NCI-H460 (cell line): ENCODE measurements at places on chromosomes 11 and 22.

DNA sequence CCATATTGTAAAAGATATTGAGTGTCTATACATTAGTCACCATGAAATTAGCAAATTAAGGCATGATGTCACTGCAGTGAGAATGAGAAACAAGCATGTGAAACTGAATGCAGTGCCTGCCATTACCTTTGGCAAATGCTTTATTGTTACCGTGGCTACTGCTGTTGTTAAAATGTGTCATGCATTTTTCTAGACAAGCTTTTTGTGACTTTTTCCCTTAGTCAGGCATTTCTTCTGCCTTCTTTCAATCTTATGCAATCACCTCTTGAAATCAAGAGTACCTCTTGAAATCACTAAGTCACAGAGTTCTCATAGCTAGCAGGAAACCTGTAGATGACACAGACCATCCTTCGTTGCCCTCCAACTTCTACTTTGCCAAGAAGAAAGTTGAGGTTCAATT lies 461.7 kb upstream of the TENM4 start:
- no peak for DNase-seq

DNA sequence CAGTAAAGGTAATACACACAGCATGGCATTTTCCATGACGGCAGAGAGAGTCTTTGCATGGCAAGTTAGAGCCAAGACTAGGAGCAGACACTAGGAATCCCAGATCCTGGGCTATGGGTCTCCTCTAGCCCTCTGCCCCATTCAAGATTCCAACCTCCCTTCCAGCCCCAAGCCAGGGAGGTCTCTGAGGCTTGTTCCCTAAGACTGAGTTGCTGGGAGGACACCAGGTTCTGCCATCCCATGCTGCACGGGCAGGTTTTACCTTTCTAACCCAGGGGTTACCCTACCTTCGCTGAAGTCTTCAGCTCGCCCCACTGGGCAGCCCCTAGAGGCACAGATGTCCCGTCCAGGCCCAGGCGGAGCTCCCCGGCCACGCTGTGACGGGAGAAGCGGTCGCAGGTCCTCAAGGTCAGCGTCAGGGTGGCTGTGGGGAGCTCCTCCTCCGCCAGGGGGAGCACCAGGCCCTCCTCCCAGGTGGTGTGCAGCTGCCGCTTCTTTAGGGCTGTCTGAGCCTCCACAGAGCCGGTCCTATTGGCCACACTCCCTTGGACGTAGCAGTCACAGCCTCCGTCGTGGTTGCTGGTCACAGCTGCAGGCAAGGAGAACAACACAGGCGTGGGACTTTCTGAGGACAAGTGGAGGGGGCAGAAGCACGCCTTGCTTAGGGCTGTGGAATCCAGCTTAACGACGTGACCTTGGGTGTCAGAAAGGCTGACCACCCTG lies 33.8 kb downstream of the SYT13 start:
- DNase-seq, result peak; percentile 40

DNA sequence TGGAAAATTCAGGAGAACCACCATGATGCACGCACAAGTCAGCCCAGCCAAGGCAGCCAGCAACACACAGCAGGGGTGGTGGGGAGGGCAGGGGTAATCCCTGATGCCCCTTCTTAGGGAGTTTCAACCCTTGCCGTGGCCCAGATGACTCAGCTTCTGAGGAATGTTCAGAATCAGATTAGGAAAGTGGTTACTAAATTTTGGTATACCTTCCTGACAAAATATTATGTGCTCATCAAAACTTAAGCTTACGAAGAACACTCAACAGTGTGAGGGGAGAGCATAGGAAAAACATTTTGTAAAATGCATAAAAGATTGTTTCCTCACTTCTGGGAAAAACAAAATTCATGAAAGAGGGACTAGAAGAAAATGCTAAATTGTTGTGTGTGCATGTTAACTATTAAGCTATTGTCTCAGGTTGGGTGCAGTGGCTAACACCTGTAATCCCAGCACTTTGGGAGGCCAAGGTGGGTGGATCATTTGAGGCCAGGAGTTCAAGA lies 32.1 kb downstream of the SERPIND1 start:
- DNase-seq, result no peak

DNA sequence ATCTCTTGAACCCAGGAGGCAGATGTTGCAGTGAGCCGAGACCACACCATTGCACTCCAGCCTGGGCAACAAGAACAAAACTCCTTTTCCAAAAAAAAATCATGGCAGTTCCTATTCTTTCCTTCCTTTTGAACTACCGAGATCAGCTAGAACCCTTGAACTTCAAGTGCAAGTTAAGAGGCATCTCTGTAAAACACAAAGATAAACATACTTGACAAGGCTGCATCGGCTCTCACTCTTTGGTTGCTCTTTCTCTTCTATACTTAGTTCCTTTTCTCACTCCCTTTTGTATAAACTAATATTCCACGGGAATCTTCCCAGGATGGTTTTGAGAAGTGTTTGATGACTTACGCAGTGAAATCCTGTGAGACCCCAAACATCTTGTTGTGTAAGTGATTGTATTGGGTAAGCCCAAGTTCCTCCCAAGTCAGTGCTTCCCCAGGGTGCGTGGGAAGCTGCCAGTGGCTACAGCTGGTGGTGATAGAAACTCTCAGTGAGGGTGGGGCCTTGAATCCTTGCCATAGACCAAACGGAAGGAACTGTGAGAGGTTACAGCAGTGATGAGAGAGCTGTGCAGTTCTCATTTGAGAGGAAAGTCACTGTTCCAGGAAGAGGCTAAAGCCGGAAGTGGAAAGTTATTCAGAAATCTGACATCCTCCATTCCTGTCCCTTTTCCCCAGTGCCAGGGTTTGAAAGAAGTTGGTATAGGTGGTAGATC lies 24.1 kb upstream of the CDC42EP2 start:
- DNase-seq, result peak; percentile 82

DNA sequence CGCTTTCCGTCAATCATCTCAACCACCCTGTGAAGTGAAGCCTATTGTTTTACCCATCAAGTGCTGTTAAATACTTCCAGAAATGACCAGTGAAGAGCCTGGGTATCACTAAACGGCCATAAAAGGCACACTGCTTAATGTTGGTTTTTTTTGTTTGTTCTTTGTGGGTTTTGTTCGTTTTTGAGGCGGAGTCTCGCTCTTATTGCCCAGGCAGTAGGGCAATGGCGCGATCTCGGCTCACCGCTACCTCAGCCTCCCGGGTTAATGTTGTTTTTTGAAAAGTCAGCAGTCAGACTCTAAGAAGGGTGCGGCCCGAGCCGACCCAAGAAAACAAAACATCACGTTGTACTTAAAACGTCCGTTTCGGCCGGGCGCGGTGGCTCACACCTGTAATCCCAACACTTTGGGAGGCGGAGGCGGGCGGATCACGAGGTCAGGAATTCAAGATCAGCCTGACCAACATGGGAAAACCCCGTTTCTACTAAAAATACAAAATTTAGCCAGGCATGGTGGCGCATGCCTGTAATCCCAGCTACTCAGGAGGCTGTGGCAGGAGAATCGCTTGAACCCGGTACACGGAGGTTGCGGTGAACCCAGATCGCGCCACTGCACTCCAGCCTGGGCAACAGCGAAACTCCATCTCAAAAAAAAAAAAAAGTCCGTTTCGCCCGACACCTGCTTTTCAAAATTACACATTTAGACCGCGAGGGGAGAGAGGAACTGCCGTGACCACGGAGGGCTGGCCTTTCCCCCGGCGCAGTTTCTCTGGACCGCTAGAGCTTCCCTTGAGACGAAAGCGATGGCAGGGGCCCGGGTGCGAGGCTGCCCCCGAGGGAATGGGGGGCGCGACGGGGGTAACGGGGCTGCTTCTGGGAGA lies 714 bp downstream of the CD59 start:
- DNase-seq, result no peak

GRCh38 chr11:114622858-114623257 lies 27.3 kb upstream of the NXPE4 start:
- DNase-seq, result no peak

- no peak for DNase-seq
These were observed 531 bp downstream of the GRIK4 start for GRCh38 chr11:120511820-120512738.

- no peak for DNase-seq
These were observed 4.7 kb downstream of the FCHSD2 start for GRCh38 chr11:73137262-73137943.
